ENCODE measurements at places on chromosomes 5 and 9.

- DNase-seq: no peak
Observed at GRCh38 chr9:72154468-72155285, 5.4 kb downstream of the GDA start.

DNA sequence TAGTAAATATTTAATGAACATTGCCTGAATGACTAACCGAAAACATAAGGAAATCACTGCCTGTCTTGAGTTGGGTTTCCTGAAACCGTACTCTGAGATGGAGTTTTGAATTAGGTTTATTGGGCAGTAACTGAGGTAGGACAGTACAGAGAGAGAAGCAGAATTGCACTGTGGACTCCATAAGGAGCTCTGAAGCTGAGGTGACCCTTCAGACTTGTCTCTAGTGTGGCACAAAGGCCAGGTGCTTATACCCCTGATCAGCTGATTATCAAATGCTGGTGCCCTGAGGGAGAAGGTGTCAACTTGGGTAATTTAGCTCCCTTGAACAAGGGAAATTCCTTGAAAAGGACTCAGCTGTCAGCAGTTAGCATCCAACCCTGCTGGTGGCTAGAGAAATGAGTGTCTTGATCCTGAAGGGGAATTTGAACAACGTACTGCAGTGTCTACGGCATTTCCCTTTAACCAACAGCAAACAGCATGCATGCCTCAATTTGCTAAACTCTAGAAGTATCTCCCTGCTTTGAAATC, 135.0 kb upstream of the SMARCA2 start:
- no peak for DNase-seq

GRCh38 chr5:74579215-74579614, 61.3 kb downstream of the ENC1 start:
- DNase-seq: no peak

GRCh38 chr5:100694100-100694499, 158.9 kb downstream of the FAM174A start:
- no peak for DNase-seq

DNA sequence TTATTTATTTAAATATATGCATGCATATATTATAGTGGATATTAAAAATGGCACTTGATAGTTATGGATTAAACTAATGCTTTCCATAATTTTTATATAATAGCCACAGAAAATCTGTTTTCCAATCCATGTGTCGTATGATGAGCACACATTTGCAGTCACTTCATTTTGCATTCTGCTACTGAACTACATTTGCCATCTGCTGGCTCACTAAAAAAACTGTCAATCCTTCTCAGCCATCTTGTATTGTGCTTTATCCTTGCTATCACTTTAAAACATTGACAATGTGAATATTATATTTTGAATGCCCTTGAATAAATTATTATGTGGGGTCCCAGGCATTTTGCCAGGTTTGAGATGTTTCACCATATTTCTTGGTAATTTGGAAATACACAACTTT, 586.6 kb downstream of the DNAH5 start:
- no peak for DNase-seq

GRCh38 chr9:13786131-13786530, 506.6 kb upstream of the MPDZ start:
- no peak for DNase-seq

DNA sequence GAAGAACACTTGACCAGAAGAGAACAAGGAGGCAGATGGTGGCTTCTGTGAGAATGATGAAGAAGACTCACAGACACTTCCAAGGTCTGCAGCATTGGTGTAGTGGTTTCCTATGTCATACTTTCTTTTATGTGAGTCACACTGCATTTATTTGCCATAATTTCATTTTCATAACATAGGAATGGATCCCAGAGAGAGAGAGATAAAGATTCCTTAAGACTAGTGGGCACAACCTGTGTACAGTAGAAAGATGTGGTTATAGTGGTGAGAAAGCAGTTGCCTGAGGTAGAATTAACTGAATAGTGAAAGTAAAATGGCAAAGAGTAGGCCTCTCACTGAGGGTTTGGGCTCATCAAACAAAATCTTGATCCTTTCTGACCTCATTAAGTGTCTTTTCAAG, 7.6 kb upstream of the CCDC152 start:
- no peak for DNase-seq

- no peak for DNase-seq
Observed at GRCh38 chr5:31728039-31728438, 89.1 kb downstream of the PDZD2 start.

DNA sequence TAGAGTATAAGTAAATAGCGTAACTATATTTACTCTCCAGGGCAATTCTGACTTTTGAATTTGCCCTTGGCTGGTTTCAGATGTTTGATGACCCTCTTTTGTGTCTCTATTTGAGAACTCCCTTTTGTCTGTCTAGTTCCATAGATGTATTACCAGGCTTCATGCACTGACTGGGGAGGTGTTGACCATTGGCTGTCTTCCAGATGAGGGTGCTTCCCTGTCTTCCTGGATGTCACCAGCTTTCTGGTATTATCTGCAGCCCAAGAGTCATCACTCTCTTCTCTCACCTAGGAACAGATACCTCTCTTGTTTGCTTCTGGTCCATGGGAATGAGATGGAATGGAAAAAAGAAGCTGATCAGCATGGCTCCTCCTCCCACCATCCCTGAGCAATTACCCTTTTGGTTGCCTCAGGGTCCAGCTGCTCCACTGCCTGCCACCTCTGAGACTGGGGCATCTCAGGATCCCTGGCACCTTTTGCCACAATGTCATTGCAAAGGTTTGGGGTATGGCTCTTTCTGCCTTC, 58.7 kb upstream of the TMED7 start:
- no peak for DNase-seq

DNA sequence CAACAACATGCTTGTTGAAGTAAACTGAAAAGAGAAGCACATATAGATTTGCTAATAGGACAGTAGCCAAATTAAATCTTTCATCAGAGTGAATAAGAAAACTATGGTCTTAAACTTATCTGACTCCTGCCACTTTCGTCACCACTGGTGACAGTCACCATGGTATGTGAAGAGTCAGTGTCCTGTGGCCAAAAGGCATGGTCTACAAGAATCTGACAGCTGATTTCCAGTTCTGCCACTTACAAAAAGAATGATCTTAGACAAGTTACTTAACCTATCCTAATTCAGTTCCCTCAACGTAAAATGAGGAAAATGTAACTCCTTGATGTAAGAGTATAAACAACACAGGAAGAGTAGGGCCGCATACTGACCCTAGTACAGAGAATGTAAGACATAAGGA, 102.0 kb downstream of the LPAR1 start:
- DNase-seq: no peak

DNA sequence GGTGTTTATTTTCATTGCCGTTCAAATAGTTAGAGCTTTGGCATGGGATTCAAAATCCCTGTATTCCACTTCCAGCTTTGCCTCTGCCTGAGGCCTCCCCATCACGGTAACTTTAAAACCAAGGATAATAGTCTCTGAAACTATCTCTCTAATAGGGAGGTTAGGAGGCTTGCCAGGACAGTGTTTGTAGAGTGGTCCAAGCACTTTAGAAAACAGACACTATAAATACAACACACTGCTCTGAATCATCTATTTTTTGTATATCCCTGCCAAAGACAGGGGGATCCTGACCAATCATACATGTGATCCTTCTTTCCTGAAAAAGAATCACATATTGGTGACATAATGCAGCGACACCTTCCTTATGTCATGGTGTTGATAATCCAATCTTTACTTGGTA, 326.8 kb downstream of the BNC2 start:
- no peak for DNase-seq

- DNase-seq: no peak
Observed at GRCh38 chr9:93419023-93419422, 32.5 kb upstream of the FAM120A start.

GRCh38 chr9:5470122-5470521, 19.8 kb downstream of the CD274 start:
- DNase-seq: no peak

DNA sequence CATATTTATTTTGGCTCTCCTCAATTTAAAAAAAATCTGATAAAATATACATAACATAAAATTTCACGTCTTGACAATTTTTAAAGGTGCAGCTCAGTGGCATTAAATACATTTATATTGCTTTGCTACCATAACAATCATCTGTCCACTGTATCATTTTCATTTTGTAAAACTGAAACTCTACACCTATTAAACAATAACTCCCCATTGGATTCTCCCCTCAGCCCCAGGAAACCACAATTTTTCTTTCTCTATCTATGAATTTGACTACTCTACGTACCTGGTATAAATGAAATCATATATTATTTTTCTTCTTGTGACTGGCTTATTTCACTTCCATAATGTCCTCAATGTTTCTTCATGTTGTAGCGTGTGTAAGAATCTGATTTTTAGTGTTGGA, 563.5 kb downstream of the PRR16 start:
- DNase-seq: no peak

- no peak for DNase-seq
Observed at GRCh38 chr9:111890334-111890733, 6.3 kb upstream of the UGCG start.

- DNase-seq: no peak
Observed at GRCh38 chr5:170411100-170411499, 21.9 kb upstream of the KCNMB1 start.

DNA sequence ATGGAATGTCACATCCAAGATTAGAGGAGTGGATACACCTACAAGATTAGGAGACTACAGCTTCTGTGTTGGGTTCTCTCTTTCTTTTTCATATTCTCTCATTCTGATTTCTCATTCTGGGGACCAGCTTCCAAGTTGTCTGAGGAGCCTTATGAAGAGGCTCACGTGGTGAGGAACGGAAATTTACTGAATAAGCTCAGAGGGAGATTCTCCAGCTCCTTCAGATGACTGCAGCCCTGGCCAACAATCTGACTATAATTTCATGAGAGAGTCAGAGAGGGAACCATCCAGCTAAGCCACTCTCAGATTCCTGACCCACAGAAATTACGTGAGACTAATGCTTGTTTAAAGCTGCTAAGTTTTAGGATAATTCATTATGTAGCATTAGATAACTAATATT, 27.1 kb upstream of the TENT2 start:
- no peak for DNase-seq

- no peak for DNase-seq
Observed at GRCh38 chr5:15598294-15598902, 98.4 kb downstream of the FBXL7 start.

- no peak for DNase-seq
Observed at GRCh38 chr5:12985142-12985541, 959.3 kb downstream of the DNAH5 start.

DNA sequence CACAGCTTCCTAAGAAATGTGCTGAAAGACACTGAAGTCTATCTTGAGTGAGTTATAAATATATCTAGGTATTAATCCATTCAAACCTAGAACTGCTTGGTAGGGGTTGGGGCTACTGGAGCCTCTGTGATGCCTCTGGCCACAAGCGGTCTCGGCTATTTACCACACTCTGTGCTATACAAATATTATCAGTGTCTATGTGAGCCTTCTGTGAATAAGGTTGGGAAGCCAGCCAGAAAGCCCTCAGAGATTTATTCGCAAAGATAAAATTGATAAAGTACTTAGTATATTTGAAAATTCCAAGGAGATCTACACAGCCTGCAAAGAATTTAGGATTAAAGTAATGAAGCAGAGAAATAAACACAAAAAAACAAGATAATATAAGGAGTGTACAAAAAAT, 41.4 kb downstream of the LIFR start:
- no peak for DNase-seq

- no peak for DNase-seq
Observed at GRCh38 chr5:165894916-165895315, 2389.5 kb downstream of the MAT2B start.

DNA sequence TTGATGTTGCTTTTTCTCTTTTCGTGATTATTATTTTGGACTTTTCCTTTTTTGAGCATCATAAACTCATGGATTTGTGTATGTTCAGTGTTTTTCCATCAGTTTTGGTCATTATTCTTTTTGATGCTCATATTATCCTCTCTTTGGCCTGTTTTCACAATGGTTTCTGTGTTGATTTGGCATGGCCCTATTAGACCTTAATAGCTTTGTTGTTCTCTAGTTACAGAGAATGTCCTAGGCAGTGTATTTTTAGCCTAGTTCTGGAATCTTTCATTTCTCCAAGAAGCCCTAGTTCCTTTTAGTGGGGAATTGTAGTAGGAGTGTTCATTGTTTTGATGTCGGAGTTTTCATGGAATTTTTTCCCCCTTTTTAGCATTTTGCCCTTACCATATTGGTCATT, 41.3 kb upstream of the ROPN1L start:
- DNase-seq: no peak

DNA sequence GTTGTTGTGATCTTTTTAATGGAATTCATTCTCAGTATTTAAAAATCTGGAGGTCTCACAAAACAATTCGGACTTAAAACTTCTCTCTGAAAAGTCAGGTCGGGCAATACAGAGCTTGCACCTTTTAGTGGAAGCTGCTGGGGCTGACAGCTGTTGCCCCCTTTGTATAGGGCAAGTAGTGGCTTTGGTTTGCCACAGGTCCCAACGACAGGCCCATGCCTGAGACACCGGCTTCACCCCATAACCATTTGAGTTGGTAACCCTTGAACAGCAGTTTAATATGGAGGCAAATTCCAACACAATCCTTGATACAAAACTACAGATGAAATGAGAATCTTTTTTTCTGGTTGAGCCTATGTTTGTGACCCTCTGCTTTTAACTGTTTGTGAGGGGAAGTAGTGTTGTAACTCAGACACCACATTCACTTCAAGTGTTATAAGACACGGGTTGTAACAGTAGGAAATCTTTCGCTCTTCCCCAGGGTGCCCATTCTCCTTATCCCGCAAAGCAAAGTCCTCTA, 752 bp upstream of the GLRX start:
- no peak for DNase-seq

- DNase-seq: no peak
Observed at GRCh38 chr5:134398609-134399155, 13.0 kb downstream of the CDKN2AIPNL start.

GRCh38 chr5:54845567-54845941, 139.8 kb downstream of the ESM1 start:
- no peak for DNase-seq

DNA sequence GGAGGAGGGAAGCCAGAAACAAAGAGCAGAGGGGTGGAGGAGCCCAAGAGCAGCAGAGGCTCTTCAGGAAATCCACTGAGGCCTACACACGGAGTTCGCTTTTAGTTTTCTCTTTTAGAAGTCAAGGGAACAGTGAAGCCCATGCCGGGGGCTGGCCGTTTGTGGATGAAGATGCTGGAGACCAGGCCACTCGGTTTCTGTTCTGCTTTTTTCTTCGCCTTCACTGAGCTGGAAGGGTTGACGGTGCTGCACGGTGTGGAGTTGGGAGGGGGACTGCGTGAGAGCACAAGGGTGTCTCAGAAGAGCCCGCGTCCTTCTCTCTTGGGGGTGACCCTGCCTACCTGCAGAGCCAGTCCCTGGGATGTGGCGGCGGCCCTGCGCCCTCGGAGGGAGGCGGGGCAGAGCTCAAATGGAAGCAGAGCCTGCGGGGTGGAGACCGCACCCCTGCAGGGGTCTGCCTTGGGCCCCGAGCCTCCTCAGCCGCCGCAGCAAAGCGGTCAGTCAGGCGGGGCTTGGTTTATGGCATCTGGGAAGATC, 68.5 kb upstream of the CACNA1B start:
- DNase-seq: no peak

- peak; percentile 69 for DNase-seq
Observed at GRCh38 chr5:179819296-179820126, 1.2 kb upstream of the SQSTM1 start.

Measured in amygdala (tissue), 56 donors.